ENCODE measurements at places on chromosomes 7 and 10.

- DNase-seq, result no peak
Measured at GRCh38 chr7:41916450-41916927, 213.6 kb upstream of the INHBA start.

DNA sequence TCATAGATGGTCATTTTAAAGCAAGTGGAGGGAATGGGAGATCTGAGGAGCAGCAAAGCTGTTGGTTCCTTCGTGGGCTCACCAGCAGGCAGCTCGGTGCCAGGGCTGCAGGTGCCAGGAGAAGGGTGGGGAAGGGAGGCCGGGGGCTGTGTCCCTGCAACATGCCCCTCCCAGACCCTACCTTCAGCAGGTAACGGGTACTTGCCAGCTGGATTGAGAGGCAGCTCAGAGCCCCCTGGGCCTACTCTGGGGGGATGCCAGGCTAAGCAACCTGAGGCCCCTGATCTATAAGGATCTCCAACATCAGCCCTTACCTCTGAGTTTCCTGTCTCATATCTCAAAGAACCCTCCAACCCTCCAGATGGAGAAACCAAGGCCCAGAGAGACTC lies 173.3 kb downstream of the NEURL1 start:
- DNase-seq, result no peak

GRCh38 chr10:71213761-71214440 lies 1.5 kb downstream of the UNC5B start:
- DNase-seq, result no peak

GRCh38 chr7:9557853-9558252 lies 1124.4 kb downstream of the NXPH1 start:
- DNase-seq, result no peak

- no peak for DNase-seq
Measured at GRCh38 chr10:123241391-123242141, 87.4 kb downstream of the BUB3 start.

DNA sequence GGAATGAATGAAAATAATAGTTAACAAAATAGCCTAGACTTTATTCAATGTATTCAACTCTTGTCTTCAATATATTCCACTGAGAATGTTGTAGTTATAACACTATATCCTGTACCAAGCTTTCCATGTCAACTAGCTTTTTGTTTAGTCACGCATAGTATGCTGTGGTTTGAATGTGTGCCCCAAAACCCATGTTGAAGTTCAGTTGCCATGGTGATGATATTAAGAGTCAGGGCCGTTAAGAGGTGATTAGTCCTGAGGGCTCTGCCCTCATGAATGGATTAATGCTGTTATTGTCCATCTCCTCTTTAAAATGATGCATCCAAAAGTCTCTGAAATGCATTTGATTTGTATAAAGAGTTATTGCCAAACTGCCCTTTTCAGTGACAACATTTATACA lies 887.6 kb downstream of the NRG3 start:
- no peak for DNase-seq

- DNase-seq, result no peak
Measured at GRCh38 chr7:31373337-31374289, 33.1 kb upstream of the NEUROD6 start.

DNA sequence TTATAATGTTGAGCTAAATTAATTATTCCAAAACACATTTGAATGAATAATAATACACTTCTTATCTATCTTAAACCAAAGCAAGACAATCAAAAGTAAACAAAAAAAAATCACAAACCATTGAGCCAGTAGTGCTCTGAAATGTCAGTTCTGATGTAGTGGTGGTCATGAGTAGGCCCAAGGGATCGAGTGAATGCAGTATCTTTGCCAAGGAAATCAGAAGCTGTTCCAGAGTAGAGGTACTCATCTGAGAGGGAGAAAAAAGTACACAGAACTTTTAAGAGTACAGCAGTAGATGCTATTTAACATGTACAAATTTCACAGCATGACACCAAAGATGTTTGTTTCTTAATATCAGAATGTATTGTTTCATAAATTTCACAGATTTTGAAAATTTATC lies 121.5 kb downstream of the SEMA3D start:
- DNase-seq, result no peak

GRCh38 chr10:12656518-12657142 lies 307.3 kb downstream of the CAMK1D start:
- no peak for DNase-seq

Measured in stimulated activated CD8-positive, alpha-beta memory T cell treated with anti-CD3 and anti-CD28 coated beads, Interleukin-7, amount 100 ng/mL, for 24 hours (primary cell).